ENCODE measurements at places on chromosomes 2 and 18.

- no peak for DNase-seq
Observed at GRCh38 chr2:70049255-70049654, 38.0 kb upstream of the PCBP1 start.

DNA sequence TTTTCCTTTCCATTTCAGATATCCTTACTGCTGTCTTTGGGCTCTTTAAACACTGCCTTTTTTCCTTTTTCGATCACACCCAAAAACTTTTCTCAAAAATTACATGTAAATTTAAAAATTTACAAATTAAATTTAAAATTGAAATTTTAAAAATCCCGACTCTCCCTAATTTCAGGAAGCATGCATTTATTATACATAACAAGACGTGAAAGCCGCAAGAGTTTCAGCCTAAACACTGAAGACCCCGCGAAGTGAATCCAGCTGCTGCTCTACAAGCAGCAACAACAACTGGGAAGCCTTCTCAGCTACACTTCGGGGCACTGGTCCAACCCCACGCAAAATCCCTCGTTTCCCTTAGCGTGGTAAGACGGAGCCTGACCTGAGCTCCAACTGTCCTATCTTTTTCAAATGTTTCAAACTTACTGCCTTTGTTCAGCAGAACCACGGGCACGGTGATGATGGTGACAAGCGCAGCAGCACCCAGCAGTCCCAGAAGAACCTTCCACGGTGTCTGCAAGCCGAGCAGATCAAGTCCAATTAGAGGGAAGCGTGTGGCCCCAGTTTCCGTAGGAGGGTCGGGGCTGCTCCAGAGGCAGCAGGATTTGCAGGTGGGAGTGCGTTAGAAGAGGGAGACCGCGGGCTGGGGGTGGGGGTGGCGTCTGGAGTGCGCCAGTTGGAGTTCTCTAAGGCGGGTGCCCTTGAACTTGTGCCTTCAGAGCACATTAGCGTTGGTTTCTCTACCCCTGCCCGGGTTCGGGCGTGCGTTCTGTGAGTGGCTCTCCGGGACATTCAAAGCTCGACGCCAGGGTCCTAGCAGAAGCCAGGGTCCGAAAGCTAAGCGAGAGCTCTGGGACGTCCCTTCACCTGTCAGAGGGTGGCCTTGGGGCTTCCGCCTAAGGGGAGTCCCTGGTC lies 783 bp downstream of the DPP4 start:
- no peak for DNase-seq

DNA sequence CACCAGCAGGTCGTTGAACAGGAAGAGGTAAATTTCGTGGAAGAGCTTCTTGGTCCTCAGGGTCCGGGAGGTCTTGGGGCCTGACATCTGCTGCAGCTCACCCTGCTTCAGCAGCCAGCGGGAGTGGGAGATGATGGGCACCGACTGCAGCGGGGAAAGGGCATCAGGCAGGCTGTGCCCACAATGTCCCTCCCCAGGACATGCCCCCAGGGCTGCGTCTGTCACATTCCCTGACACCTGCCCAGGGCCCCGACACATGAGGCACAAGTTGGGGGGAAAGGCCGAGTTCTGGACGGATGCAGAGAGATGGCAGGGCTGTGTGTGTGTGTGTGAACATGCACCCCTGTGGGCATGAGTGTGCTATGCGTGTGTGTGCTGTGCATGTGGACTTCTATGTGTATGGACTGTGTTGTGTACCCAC lies 13.9 kb downstream of the SNORC start:
- DNase-seq = no peak

DNA sequence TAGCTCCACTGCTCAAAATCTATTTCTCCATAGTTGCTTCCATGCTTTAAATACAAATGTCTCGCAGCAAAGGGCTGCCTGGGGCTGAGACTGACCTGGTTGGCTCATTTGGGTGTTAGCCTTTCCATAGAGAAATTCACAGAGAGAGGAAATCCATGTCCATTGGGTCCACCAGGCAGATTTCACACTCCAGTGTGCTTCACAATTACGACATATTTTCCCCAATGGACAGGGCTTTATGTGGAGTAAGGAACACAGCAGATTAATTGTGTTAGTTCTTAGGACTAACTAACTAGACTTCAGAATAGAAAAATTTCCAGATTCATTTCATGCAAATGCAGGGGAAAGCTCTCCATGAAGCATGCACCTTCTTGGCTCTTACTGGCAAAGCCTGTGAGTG lies 180.7 kb downstream of the FBXO15 start:
- DNase-seq = no peak

GRCh38 chr2:46540496-46541331 lies 61.3 kb downstream of the TMEM247 start:
- peak; percentile 47 for DNase-seq

DNA sequence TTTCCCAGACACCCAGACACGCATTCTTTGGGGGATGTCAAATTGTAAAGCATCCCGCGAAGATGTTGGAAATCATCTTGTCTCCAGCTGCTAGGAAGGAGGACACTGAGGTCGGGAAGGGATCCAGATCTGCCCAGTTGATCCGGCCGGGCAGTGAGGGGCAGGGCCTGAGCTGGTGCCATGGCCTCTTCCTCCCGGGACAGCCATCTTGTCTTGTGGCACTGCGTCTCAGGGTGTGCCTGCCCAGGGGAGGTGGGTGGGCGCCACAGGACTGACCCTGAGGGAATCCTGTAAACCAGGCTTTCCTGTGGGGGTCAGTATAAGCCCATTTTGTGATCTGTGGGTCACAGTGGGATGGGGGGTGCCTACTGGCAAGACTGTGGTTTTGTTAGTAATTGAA lies 10.1 kb downstream of the TRAF3IP1 start:
- DNase-seq = no peak

DNA sequence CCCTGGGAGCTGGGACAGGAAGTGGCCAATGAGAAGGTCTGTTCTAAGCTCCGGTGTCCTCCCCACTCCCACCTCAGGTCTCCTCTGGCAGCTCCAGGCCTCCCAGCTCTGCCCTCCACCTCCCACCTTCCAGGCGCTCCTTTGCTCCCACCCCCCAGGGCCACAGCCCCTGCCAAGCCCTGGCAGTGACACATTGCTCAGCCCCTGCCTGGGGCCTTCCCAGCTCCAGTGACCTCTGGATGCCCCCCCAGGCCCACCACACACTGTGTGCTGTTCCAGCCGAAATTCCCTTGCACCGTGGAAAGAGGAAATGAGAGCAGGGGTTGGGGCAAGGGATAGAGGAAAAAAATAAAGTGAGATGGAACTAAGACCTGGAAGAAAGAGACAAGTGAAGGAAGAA lies 289.6 kb downstream of the CYP26B1 start:
- DNase-seq = no peak

GRCh38 chr2:233997707-233998106 lies 52.8 kb upstream of the SPP2 start:
- no peak for DNase-seq

GRCh38 chr18:59300676-59301285 lies 17.7 kb downstream of the CPLX4 start:
- no peak for DNase-seq

- DNase-seq = no peak
Observed at GRCh38 chr2:169573974-169574299, 272 bp upstream of the FASTKD1 start.

- no peak for DNase-seq
Observed at GRCh38 chr2:71468279-71469015, 15.1 kb downstream of the DYSF start.

- DNase-seq = no peak
Observed at GRCh38 chr18:28469946-28470345, 293.0 kb upstream of the CDH2 start.

GRCh38 chr2:67812682-67813081 lies 250.1 kb downstream of the C1D start:
- DNase-seq = no peak

DNA sequence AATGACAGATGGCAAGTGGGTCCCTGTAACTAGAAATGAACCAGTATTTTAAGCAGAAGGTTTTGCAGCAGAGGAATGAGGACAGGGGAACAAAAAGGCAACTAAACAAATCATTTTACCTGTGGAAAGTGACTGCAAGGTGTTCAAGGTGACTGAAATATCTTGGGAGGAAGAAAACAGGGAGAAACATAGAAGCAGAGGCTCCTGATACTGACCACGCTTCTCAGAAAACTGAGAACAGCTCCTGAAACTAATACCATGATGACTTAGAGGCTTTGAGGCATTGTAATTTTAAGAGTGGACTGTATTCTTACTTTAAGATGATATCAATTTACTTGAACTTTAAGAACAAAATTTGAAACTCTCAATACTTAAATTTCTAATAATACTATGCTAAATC lies at the start of gene DYTN:
DYTN (minus strand) TSS at position 101 of the 400 bp plus-strand sequence. CDS start 117 bp downstream, outside the sequence.
- no peak for DNase-seq

GRCh38 chr2:95305380-95306061 lies 8.4 kb downstream of the KCNIP3 start:
- no peak for DNase-seq

- DNase-seq = no peak
Observed at GRCh38 chr2:241148239-241148638, 1.0 kb downstream of the PASK start.

GRCh38 chr2:177000061-177000714 lies 212.4 kb upstream of the HNRNPA3 start:
- no peak for DNase-seq

DNA sequence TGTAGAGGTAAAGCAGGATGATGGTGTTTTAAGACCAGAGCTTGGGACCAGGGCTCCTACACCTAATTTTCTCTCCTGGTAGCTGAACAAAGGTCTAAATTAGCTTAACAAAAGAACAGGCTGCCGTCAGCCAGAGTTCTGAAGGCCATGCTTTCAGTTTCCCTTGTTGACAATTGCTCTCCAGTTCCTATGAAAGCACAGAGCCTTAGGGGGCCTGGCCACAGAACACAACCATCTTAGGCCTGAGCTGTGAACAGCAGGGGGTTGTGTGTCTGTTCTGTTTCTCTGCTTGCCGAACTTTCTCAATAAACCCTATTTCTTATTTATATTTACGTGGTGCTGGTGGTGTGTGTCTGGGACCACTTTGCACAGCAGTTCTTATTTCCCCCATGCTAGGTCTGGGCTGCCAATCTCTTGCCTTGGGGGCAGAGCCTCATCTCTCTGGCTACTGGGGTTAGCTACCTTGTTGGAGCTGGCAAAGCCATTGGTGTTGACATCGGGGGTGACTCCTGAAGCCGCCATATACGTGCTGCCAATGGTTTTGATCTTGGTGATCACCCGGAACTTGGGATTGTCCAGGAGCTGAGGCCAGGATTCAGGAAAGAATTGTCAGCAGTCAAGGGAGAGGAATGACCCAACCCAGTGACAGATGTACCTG lies 29.0 kb downstream of the CENPO start:
- DNase-seq = no peak

DNA sequence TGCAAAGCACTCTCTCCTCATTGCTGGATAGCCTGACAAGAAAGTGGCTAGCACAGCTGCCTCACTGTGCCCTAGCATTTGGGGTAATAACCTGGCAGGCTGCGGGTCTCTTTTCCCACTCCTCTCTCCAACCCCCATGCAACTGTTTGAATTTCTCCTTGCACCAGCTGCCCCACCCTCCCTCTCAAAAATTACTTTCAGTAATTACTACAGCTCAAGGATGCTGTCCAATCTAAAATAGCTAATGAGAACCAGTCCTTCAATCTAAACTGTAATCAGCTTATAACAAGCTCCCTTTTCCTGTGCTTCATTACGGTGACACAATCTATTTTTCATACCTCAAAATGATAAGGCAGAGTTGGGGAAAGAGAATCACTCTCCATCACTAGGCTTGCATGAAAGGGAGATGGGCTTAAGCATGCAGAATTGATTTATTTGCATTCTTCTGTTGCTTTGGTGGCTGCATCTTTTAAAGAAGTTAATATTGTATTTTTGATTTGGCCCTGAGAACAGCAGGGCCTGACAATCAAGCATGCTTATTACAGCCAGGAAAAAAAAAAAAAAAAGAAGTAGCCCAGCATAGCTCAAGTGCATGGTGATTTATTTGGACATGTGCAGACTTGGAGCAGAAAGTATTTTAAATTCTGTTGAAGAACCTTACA lies 881.8 kb downstream of the SLC4A3 start:
- DNase-seq = no peak

DNA sequence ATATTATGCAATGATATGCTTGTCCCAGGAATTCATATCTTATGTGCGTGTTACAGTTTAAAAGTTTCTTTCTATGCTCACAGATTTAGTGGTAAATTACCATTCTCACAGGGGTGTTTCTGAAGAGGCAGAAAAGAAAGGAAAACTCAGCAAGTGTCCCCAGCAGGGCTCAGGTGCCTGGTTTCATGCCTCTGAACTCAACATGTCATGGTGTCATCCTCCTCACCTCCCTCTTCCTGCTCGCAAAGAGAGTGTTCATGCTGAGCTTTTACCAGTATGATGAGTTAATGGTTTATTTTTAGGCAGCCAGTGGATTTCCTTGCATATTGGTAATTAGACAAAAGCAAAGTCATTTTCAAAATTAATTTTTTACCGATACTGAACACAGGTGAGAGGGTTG lies 492.9 kb upstream of the ZEB2 start:
- DNase-seq = no peak

DNA sequence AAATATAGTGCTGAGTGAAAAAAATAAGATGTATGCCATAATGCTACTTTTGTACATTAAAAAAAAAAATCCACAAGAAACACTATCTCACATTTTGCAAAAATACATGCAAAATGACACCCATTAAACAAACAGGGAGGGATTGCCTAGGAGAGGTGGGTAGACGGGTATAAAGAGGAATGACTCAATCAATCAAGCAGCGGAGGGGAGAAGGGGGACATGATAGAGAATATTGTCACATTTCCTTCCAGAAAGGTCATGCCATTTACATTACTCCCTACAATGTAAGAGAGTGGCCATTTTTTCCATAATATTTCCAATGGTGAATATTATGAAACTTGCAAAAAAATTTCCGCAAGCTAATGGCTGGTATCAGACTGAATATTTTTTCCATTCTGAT lies 542.3 kb upstream of the TNP1 start:
- DNase-seq = no peak

GRCh38 chr2:173354582-173355131 lies at the start of gene CDCA7:
CDCA7 (plus strand) TSS chr2:173354872; CDS start chr2:173354964, 92 bp downstream.
- peak; percentile 25 for DNase-seq

DNA sequence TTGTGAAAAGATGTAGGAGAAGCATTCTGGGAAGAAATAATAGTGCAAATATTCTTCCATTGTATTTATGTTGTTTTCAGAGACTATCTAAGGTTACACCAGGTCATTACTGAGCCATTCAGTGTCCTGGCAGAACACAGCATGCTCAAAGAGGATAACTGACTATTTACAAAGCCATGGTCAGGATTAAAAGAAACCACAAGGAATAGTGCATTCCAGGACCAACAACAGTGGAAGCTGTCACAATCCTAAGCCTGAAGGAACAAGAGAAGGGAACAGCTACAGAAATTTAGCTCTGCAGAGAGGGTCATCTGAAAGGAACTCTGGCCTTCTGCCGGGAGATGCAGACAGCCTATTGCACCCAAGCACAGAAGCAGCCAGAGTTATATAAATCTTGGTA lies 116.7 kb downstream of the DSC3 start:
- DNase-seq = no peak

GRCh38 chr2:216431531-216431856 lies 19.2 kb downstream of the SMARCAL1 start:
- DNase-seq = no peak

- no peak for DNase-seq
Observed at GRCh38 chr18:8936619-8937018, 165.9 kb upstream of the NDUFV2 start.

Measured in HFF-Myc (cell line).